ENCODE measurements at places on chromosomes 3 and 15. TPM values are rescaled to one million over a fixed set of nuclear protein-coding genes. Genes with fewer than 3 reads are reported as not detected.

RTP1 gene
- total RNA-seq: not detected

DNA sequence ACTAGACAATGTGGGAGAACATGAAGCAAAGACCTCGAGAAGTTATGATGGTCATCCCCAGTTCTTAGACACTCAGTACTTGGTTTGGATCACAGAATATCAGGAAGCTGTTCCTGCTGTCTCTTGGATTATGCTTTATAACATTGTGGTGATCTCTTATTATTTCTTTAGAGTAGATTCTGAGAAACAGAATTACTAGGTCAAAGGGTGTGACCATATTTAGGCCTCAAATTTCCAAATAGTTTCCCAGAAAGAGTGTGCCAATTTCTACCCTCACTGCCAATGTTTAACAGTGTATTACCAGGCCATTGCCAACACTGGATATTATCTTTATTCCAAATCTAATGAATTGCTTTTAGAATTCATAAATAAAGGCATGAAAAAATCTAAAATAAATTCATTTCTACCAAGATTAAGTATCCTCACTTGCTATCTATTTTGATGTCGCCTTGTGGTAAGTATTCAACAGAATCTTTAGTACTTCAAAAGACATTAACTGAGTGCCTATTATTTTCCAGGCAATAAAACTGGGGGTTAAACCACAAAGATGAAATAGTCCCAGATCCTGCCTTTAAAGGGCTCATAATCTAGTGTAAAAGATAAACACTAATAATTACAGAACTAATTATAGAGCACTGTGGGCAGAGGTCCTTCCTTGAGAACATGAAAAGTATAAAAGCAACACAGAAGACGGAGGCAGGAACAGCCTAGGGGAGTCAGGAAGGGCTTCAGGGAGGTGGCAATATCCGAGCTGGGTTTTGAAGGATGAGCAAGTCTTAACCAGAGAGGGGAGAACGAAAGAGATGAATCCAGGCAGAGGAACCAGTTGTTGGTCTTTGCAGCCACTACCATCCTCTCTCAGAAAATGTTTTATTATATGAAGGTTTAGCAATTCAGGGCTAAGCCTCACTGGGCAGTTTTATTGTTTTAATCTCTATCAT, 86.8 kb downstream of the IGF2BP2 start:
- H3K4me3 ChIP-seq: no peak overlapping the region
- H3K27ac ChIP-seq: no peak overlapping the region
- DNase-seq: no peak
- peaks cover 4% of the 10 kb centered on the region for H3K4me1 ChIP-seq
- H3K36me3 ChIP-seq: no peaks in the 10 kb centered on the region

TMC3 gene
- not detected for total RNA-seq

- H3K4me1 ChIP-seq: peaks cover 14% of the 10 kb centered on the region
- no peaks in the 10 kb centered on the region for H3K36me3 ChIP-seq
- H3K27ac ChIP-seq: no peak overlapping the region
- DNase-seq: no peak
Observed at GRCh38 chr3:113259196-113259595, 47.8 kb downstream of the BOC start.

IL20RB gene
- 1.5 TPM for total RNA-seq

- H3K4me3 ChIP-seq: no peak overlapping the region
- H3K27me3 ChIP-seq: no peaks in the 10 kb centered on the region
- DNase-seq: no peak
- peaks cover 11% of the 10 kb centered on the region for H3K4me1 ChIP-seq
- no peaks in the 10 kb centered on the region for H3K36me3 ChIP-seq
- H3K27ac ChIP-seq: no peak overlapping the region
Observed at GRCh38 chr15:70741107-70741531, 22.2 kb downstream of the UACA start.

JMJD7 gene
- total RNA-seq: 12.1 TPM

UNC13C gene
- total RNA-seq: not detected

GRCh38 chr15:43977072-43977884, 150.5 kb downstream of the WDR76 start:
- no peaks in the 10 kb centered on the region for H3K36me3 ChIP-seq
- peaks cover 6% of the 10 kb centered on the region for H3K27me3 ChIP-seq
- no peak overlapping the region for H3K4me3 ChIP-seq
- no peak overlapping the region for H3K27ac ChIP-seq

- H3K27me3 ChIP-seq: peaks cover 30% of the 10 kb centered on the region
- no peak overlapping the region for H3K4me3 ChIP-seq
- no peaks in the 10 kb centered on the region for H3K36me3 ChIP-seq
- no peak for DNase-seq
Observed at GRCh38 chr3:187227658-187228258, 30.5 kb downstream of the RTP1 start.

GRCh38 chr3:194373899-194374298, 4.4 kb upstream of the LRRC15 start:
- H3K27me3 ChIP-seq: peaks cover 47% of the 10 kb centered on the region
- no peaks in the 10 kb centered on the region for H3K4me1 ChIP-seq
- no peaks in the 10 kb centered on the region for H3K36me3 ChIP-seq
- no peak overlapping the region for H3K27ac ChIP-seq

DNA sequence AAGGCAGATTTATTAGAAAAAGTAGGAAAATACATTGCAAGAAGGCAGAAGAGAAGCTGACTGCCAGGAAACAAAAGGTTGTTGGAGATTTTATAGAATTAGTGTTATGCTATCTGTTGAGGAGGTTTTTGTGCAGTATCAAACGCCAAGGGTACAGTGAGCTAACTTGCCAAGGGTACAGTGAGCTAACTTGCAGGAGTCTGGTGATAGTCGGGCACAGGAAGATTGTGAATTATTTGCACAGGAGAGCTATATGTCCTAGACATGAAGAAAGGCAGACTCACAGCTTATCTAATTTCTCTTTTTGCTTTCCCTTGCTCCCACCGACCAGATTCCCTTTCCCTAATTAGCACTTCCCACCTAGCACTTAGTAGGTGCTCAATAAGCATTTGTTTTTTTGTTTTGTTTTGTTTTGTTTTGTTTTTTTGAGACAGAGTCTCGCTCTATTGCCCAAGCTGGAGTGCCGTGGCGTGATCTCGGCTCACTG, 2.7 kb upstream of the CSK start:
- peaks cover 22% of the 10 kb centered on the region for H3K36me3 ChIP-seq
- H3K27ac ChIP-seq: peak overlapping the region; percentile 96
- DNase-seq: no peak
- peaks cover 82% of the 10 kb centered on the region for H3K4me1 ChIP-seq
- H3K4me3 ChIP-seq: peak overlapping the region; percentile 93
- H3K27me3 ChIP-seq: no peaks in the 10 kb centered on the region
